ENCODE measurements at places on chromosomes 2 and 18.

DNA sequence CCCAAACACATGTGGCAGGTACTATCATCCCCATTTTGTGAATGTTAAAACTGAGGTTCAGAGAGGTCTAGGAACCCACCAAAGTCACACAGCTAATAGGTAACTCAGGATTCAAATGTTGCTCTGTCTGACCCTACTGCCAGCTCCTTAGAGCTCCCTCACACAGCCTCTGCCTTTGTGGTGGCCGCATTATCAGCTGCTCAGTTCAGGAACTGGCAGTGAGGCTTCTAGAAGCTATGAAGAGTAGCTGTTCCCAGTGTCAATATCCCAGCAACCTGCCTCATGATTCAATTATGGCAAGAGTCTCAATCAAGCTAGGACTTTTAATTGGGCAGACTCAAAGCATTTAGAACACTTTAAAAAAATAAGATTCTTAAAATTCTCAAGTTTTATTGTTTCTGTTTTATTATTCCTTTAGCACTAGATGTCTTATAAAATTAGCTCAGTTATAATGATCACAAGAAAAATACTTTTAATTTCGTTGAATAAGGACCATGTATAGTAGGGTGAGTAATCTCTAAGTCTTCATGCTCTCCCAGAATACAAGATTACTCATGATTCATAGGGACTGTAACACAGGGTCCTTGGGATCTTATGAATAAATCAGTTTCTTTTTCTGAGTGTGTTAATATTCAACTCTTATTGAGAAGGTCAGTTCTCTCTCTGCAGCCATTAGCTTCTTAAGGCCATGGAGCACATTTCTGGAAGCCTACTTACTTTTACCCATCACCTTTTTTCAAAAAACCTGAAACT is 342.7 kb downstream of the RND3 start:
- DNase-seq = no peak

- DNase-seq = no peak
Observed at GRCh38 chr2:149926149-149926548, 338.6 kb upstream of the MMADHC start.

DNA sequence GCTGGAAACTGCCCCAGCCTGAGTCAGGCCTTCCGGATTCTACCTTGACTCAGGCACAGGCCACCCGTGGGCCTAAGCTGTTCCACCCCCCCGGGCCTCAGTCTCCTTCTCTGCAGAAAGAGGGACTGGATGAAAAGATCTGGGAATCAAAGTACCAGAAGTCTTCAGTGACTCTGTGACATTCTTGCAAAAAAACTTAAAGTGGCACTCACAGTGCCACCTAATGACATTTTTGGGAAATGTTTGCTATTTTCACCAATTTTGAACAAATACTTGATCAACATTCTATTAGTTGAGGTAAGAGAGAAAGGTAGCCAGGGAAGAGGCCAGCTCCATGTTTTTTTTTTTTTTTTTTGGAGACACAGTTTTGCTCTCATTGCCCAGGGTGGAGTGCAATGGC is 48.3 kb upstream of the ACAA2 start:
- DNase-seq = no peak

DNA sequence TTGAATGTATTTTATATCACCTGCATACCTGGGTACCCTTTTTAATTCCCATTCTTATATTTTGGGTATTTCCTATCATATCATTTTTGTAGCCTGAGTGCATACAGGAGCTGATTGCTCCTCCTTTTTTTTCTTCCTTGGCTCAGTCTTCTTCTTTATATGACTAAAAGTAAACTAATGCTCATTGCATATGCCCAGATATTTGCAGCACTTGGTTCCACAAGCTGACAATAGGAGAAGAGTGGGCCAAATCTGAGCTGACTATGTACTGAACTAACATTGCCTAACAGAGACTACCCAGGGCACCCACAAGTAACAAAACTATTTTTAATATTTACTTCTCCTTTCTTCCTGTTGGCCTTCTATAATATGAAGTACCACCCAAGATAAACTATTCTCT is 131.7 kb upstream of the SPOPL start:
- no peak for DNase-seq

GRCh38 chr2:3131636-3132326 is 245.8 kb downstream of the EIPR1 start:
- no peak for DNase-seq

DNA sequence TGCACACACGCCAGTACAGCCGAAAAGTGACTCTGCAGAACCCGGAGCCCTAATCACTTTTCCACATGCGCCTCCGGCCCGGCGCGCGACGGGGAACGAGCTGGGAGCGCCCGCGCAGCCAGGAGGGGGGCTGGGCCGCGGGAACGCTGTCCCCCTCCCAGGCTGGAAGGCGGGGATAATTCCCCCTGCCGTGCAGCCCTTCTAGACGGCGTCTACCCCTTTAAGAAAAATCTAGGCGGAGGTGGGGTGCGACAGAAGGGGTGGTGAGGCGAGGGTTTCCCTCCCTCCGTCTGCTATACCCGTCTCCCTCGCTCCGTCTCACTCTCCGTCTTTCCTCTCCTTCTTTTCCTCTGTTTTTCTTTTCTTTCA is 2.4 kb downstream of the CYP26B1 start:
- no peak for DNase-seq

DNA sequence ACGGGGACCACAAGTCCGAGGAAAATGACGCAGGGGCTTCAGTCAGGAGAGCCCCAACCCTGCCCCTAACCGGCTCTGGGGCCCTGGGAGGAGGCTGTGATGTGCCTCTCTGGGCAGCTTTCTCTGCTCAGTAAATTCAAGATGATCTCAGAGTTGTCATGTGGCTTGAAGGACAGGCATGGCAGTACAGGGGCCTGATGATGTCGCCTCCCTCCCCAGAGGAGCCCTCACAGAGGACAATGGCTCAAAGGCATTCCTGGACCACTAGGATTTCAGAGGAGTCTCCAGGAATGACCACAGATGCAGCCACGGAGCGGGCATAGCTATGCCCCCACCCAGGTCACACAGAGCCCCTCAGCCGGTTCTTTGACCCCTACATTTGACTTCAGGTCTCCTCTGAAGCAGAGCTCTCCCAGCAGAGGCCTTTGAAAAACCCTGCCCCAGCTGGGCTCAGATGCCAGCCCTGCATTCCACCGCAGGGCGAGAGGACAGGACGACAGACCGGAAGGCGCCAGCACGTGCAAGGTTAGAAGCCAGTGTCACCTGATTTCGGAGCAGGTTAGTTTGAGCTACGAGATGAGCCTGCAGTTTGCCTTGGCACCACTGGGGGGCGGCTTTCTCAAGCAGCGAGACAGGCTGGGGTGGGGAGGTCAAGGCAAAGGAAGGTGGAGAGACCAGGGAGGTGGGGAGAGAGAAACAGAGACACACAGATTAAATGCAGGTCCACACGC is 39.2 kb downstream of the BIN1 start:
- peak; percentile 57 for DNase-seq

DNA sequence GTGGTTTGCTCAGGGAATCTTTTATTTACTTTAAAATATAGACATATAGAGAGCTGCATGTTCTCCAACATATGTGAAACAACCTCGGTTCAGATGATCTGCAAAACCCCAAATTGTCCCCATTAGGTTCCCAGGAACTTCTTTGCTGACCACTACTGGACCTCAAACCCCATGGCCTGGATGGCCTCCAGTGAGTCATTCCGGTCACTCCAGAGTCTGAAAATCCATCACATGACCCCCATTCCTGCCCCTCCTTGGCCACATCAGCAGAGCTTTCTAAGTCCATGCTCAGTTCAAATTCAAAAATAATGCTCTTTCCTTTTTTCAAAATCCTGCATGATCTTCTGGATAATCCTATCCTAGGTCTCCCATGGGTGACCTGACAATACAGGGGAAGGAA is 271.0 kb downstream of the TNS1 start:
- no peak for DNase-seq

Measured in central memory CD4-positive, alpha-beta T cell (primary cell).